ENCODE measurements at places on chromosomes 3 and 15. TPM values are rescaled to one million over a fixed set of nuclear protein-coding genes. Genes with fewer than 3 reads are reported as not detected.

GRCh38 chr3:31448035-31448881 lies 84.5 kb upstream of the STT3B start:
- DNase-seq = peak; percentile 30

DNA sequence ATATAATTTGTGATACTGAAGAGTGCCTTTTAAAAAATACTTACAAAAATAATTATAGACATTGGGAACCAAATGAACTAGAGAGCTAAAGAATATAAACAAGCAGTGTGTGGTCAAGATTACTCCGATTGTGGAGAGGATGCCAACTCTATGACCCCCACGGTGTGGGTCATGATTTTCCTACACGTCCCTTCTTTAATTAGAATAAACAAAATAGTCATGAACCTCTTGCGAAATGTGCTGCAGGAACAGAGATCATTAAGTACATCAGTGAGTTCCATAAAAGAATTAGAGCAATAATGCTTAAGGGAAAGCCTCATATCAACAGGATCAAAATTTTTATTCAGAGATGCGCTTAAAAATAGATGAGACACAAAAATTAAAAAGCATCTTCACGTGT lies 476.6 kb upstream of the ROBO1 start:
- no peak for DNase-seq

DNA sequence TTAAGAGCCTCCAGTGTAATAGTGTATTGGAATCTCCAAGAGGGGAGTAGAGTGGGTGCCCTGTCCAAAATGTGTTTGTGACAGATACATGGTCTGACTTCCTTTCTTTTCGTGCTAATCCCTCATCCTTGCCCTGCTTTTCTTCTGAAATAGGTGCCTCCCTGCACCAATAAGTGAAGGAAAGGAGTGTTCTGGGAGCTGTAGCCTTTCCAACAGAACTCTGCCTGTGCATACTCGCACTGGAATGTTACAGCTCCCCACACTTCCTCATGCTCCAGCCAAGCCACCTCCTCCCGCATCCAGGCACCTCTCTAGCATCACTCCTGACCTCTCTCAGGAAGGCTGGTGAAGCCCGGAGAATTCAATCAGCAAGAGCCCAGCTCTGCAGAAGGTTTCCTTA lies 478.0 kb downstream of the GABRG3 start:
- DNase-seq = peak; percentile 29

DNA sequence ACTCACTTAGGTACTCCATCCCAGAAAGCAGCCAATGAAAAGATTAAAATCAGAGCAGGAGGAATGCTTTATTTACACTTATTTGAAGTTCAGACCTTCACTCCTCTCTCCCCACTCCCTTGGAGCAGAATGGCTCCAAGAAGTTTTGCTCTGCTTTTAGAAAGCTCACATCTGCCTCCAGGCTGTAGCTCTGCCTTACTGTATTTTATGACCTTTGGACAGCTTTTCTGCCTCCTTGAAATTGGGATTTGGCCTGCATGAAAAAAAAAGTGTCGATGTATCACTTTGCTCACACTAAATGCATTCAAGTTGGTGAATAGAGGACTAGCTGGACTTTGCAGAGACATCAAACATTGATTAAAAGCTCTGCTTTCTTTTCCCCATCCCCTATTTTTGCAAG lies 95.3 kb downstream of the SLC9A9 start:
- DNase-seq = no peak

CCR3 gene
- not detected for total RNA-seq

GRCh38 chr3:131616719-131617118 lies 113.9 kb upstream of the MRPL3 start:
- DNase-seq = no peak

IGDCC3 gene
- 0.19 TPM for total RNA-seq

TMEM207 gene
- not detected for total RNA-seq

DNA sequence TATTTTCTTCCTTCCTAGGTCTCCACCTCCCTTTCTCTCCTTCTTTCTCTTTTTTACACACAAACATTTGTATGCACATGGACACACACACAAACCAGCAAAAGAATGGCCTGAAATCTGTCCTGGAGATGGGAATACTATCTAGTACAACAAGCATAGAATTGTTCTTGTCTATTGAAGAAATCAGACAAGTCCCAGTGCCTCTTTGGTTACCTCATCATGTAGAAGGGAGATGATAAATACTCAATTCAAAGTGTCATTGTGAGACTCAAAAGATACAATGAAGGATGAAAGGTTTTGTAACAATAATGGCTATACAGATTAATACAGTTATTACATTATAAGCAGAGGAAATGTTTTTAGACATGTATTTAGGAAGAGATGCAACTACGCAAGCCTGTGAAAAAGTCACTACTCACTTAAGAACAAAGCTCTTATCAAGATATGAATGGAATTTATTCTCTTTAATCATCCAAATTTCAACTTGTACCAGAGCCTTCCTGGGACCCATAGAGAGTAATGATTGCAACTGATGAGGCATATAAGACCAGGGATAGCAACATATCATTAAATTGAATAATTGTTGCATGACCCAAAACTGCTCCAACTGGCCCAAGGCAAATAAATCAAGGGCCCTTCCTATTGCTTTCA lies 43.2 kb downstream of the P3H2 start:
- DNase-seq = no peak

SERPINI2 gene
- total RNA-seq = not detected

DNA sequence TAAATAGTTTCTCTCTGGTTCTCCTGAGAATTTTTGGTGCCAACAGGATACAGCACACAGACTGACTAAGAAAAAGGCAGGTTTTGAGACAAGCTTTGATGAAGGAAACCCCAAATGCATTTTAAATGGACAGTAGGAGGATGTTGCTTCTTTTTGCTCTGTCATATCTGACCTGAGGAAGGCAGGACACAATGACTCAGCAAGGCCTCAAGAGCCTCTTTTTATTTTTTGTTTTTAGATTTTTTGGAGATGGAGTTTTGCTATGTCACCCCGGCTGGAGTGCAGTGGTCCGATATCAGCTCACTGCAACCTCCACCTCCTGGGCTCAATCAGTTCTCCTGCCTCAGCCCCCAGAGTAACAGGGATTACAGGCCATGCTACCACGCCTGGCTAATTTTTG lies 16.9 kb upstream of the KNG1 start:
- peak; percentile 17 for DNase-seq

DNA sequence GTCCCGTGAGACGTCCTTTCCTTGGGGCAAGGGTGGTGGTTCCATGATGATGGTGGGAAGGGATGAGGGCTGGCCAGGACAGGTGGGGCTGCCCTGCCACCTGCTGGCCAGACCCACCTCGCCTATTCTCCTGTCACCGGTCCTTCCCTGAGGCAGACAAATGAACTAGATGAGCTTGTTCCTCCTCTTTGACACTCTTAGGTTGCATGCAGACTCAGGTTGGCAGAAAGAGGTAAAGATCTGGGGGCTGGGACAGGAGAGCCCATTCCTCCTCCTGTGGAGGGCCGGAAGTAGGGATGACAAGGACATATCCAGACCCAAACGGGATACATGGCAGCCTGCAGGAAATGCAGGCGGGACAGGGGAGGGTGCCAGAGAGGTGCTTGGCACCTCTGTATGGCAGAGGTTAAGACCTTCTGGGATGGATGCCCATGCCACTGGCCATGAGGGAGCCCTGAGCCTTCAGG lies 38.6 kb downstream of the ACSBG1 start:
- peak; percentile 34 for DNase-seq

DNA sequence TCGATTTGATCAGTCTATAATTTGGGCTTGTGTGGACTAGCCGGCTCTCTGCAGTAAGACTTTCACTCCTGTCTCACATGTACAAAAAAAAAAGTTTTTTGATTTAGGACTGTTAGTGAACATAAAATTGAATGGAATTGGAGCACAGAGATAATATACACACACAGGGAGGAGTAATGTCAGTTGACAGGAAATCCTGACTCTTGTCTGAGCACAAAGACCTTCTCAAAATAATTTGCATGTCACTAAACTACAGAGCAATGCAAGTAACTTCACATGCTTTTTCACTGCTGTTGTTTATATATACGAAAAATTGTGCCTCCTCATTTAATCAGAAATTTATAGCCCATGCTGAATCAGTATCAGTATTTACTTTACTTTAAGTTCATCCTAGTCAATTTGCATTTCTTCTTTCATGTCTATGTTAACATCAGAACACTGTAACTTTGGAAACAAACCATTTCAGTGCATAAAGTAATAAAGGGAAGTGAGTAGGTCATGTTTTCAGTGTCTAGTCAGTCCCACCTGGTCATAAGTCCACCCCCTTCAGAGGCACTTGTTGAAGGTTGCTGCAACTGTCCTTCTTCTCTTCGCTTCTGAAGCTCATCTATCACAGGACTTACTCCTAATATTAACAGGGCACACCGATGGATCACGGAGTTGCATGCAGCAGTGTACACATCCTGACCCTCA lies 115.8 kb downstream of the FBXL22 start:
- no peak for DNase-seq

DNA sequence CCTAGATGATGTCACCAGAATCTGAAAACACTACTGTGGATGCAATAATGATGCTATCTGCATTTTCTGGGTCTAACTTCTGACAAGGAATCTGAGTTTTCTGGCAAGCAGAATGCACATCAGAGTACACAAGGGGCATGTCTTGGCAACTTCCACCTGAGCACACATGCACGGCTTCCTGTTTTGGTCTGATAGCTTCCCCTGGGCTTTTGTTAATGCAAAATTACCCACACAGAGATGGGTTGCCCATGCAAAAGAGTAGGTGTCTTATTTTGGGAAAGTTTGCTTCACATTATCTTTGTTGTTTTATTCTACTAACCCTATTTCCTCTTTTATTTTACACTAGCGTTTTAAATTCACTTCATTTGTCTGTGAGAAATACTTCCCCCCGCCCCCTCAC lies 74.2 kb upstream of the SATB1 start:
- no peak for DNase-seq

DNA sequence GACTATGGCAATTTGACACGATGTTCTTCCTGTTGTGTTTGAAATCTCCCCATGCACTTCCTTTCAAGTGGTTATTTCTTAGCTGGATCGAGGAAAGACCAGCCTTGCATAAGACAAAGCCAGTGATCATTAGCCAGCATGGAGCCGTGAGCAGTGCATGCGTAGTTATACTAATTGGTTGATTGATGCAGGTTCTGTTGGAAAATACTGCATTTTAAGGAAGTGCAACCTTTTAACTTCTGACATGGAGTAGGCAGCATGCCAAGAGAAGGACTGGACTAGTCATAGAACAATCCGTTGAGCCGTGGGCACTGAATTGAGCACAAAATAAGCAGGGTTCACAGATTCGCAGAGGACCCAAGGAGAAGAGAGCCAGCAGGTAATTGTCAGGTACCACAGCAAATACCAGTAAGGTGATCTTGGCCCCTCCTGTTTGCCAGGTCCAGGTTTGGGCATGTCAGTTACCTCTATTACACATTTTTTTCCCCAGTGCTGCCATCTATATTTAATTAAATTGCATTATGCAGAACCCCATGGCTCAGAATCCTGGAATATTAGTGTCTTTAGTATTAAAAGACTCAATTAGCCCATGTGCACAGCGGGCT lies 29.0 kb upstream of the BCL6 start:
- no peak for DNase-seq

- DNase-seq = no peak
Measured at GRCh38 chr3:120137548-120137947, 43.3 kb upstream of the GSK3B start.

LRRN1 gene
- total RNA-seq = not detected

SHISA5 gene
- total RNA-seq = 171 TPM

- no peak for DNase-seq
Measured at GRCh38 chr3:80215191-80215590, 447.4 kb upstream of the ROBO1 start.

- no peak for DNase-seq
Measured at GRCh38 chr3:163438760-163439159, 1639.5 kb downstream of the SI start.

SLC49A4 gene
- 25.5 TPM for total RNA-seq

ANKRD63 gene
- total RNA-seq = not detected

DNA sequence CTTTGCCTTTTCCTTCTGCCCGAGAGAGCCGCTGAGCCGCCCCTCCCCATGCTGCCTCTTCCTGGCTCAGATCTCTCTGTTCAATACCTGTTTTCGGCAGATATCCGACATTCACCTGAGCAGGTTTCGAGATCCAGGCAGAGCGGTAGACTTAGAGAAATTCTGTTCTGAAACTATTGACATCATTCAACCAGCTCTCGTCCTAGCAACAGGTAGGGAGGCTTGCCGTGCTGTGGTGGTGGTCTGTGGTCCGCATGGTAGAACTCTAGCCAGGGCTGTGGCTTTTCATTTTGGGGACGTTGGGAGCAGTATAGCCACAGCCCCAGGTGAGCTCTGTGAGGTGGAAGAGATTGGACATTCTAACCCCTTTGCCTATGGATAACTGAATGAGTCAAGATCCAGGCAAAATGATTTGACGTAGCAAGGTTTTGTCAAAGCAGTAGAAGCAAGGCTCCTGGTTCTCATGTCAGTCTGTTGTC lies 810 bp downstream of the TMEM62 start:
- DNase-seq = no peak

DNA sequence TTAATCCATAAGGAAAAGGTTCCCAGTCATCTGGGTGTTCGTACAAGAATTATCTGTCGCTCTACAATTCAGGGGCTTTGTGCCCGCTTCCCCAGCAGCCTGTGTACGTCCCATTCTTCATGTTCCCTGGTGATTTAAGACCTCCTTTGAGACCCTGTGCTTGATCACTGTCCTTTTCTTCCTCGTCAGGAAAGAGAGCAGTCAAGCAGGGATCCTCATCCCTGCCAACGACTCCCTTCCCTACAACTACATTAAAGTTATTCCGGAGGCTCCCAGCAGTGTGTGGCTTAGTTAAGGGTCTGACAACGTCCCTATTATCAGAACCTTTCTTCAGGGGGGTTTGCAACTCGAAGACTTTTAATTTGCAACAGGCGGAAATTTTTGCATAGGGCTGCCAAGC lies 175.7 kb downstream of the FOXP1 start:
- no peak for DNase-seq

DNA sequence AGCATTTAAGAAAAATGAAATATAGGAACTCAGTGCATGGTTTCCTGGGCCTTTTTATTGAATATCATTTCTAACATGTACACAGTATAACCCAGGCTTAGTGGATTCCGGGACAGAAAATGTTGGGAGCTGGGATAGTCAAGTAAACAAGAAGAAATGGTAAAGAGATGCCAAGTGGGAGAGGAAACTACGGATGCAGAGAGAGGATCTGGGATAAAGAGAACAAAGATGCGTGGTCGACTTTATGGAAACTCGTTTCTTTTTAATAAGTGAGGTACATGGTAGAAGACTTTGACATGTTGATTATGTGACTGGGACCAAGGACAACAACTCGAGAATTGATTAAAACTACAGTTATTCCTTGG lies 1.2 kb upstream of the GPR176 start:
- DNase-seq = no peak

DNA sequence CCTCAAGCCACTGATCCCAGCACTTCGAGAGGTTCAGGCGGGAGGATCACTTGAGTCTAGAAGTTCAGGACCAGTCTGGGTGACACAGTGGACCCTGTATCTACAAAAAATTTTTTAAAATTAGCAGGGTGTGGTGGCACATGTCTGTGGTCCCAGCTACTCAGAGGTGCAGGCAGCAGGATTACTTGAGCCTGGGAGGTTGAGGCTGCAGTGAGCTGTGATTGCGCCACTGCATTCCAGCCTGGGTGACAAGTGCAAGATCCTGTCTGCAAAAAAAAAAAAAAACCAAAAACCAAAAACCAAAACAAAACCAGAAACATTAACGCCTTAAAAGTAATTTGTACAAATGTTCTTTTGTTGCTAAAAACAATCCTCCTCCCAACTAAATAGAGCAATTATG lies 27.9 kb upstream of the SLC12A8 start:
- peak; percentile 45 for DNase-seq
